GM23338 (cell line): ENCODE measurements at places on chromosomes 16 and 17.

GRCh38 chr16:85200471-85201278 is 88.4 kb upstream of the CIBAR2 start:
- H3K36me3 ChIP-seq, result no peaks in the 10 kb centered on the region
- H3K4me1 ChIP-seq, result peaks cover 12% of the 10 kb centered on the region; the same call in 1 of the 2 replicates

DNA sequence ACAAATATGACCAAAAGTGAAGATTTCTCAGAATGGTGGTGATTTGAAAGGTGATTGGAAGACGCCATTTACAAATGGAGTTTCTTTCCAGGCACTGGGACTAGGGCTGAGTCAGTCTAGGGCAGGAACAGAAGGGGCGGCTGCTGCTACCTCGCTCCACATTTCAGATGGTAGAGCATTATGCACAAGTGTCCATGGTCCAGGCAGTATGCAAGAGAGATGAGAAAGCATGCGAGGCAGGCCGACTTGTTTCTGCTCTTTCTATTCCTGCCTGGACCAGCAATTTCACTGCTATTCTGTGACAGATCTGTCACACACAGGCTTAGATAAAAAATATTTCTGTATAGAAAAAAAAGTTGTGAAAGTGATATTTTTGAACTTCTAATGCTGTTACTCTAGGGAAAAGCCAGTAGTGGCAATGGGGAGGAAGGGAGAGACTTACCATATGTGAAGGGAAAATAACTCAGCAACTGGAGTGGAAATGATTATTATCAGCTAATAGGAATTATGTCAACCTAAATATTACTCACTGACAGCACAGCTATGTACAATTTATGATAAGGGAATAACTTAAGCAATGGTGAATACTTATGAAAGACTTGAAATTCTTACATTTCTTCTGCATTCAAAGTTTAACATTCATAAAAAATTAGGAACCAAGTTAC is 134.7 kb upstream of the NETO2 start:
- no peak overlapping the region for H3K27ac ChIP-seq
- H3K4me3 ChIP-seq, result no peak overlapping the region
- no peak for DNase-seq
- peaks cover 1% of the 10 kb centered on the region; the same call in 1 of the 2 replicates for H3K36me3 ChIP-seq
- H3K27me3 ChIP-seq, result no peaks in the 10 kb centered on the region

- H3K36me3 ChIP-seq, result no peaks in the 10 kb centered on the region
- no peak overlapping the region for H3K27ac ChIP-seq
- H3K4me3 ChIP-seq, result no peak overlapping the region
Measured at GRCh38 chr17:81151278-81151677, 14.0 kb upstream of the PVALEF start.

DNA sequence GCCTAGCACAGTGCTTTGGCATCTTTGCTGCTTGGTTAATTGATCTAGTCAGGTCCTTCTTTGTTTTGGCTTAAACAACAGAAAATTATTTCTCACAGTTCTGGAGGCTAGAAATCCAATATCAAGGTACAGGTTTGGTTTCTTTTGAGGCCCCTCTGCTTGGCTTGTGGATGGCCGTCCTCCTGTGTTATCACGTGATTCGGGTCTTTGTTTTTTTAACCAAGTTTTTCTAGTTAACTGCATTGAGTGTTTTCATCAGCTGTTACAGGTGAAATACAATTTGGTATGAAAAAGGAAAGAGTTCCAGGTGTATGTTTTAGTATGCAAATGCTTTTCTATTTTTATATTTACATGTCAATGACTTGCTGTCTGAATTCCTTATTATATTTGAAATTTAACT is 2.8 kb downstream of the NLK start:
- H3K27ac ChIP-seq, result peak overlapping the region; percentile 28; the same call in 1 of the 2 replicates
- H3K36me3 ChIP-seq, result no peaks in the 10 kb centered on the region
- peaks cover 74% of the 10 kb centered on the region for H3K4me1 ChIP-seq
- H3K4me3 ChIP-seq, result peak overlapping the region; percentile 65
- H3K27me3 ChIP-seq, result no peaks in the 10 kb centered on the region

GRCh38 chr16:89709166-89709565 is 7.7 kb upstream of the SPATA2L start:
- DNase-seq, result peak; percentile 81
- H3K4me3 ChIP-seq, result 0 out of 2 replicates have a peak overlapping the region, but pooled peaks have one; percentile 13
- no peaks in the 10 kb centered on the region; the same call in 1 of the 2 replicates for H3K36me3 ChIP-seq
- H3K27me3 ChIP-seq, result peaks cover 13% of the 10 kb centered on the region; the same call in 1 of the 2 replicates
- H3K27ac ChIP-seq, result no peak overlapping the region
- peaks cover 12% of the 10 kb centered on the region for H3K4me1 ChIP-seq

DNA sequence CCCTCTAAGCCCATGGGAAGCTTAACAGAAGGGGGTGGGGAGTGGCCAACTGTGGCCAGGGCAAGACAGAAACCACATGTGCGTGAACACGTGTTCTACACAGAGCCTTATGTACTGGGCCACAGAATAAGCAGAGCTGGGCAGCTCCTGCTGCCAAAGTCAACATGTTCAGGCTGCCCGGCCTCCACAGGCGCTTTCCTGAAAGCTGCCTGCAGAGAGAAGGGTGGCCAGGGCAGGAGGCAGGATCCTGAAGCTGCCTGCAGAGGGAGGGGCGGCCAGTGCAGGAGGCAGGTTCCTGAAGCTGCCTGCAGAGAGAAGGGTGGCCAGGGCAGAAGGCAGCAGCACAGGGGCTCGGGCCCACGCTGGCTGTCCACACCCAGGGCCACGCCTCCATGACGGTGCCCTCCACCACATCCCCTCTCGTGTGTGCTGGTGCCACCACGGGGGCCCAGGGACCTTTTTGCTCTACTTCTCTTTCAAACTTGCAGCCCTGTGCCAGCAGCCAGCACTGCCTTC is 79.5 kb downstream of the ANKRD11 start:
- peaks cover 73% of the 10 kb centered on the region for H3K4me1 ChIP-seq
- peak overlapping the region; percentile 50; the same call in 1 of the 2 replicates for H3K27ac ChIP-seq
- H3K4me3 ChIP-seq, result no peak overlapping the region
- H3K36me3 ChIP-seq, result no peaks in the 10 kb centered on the region

GRCh38 chr16:11020792-11021551 is 76.6 kb downstream of the CLEC16A start:
- no peaks in the 10 kb centered on the region for H3K4me1 ChIP-seq
- DNase-seq, result no peak
- H3K36me3 ChIP-seq, result no peaks in the 10 kb centered on the region
- no peak overlapping the region for H3K4me3 ChIP-seq
- H3K27ac ChIP-seq, result no peak overlapping the region

DNA sequence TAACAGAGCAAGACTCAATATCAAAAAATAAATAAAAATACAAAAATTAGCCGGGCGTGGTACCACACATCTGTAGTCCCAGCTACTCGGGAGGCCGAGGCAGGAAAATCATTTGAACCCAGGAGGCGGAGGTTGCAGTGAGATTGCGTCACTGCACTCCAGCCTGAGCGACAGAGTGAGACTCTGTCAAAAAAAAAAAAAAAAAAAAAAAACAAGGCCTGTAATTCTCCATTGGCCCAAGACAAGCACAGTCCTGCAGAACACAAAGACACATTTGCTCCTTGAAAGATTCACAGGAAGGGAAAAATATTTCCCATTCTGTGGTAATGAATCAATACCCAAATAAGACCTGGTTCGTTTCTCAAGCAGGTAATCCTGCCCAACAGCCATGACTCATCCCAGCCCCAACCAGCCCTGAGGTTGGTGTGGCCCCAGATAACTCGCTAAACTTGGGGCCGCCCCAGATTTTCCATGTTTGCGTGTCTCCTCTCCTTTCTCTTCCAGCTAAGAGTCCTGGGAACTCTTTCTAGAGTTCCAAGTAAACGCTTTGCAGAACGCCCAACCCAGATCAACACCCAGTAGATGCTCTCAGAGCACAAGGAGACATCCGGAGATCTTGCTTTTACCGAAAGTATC is 40.3 kb upstream of the SNN start:
- no peaks in the 10 kb centered on the region for H3K27me3 ChIP-seq
- no peaks in the 10 kb centered on the region for H3K4me1 ChIP-seq
- DNase-seq, result no peak

- H3K4me3 ChIP-seq, result peak overlapping the region; percentile 55
- H3K36me3 ChIP-seq, result no peaks in the 10 kb centered on the region
- DNase-seq, result no peak
- peaks cover 92% of the 10 kb centered on the region for H3K27me3 ChIP-seq
Measured at GRCh38 chr17:79799538-79800324, 2.9 kb upstream of the CBX8 start.

DNA sequence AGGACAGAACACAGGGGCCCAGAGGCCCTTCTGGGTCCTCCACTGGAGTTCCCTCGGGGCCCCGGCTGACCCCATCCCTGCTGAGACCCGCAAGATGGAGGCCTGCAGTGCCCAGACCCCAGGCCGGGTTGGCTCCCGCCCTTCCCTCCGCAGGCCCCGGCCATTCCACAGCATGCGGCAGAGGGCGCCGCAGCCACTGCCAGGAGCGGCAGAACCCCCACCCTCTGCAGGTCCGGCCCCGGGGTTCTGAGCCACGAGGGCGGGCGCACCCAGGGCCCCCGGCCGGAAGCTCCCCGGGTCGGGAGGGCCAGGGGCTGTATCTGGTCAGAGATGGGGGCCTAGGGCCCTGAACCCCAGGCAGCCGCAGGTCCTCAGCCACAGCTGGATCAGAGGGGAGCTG is 2.4 kb upstream of the PERCC1 start:
- H3K36me3 ChIP-seq, result no peaks in the 10 kb centered on the region
- peak; percentile 81 for DNase-seq
- H3K4me1 ChIP-seq, result no peaks in the 10 kb centered on the region
- H3K4me3 ChIP-seq, result no peak overlapping the region
- H3K27ac ChIP-seq, result no peak overlapping the region

- H3K27ac ChIP-seq, result no peak overlapping the region
- DNase-seq, result no peak
- no peak overlapping the region for H3K4me3 ChIP-seq
- H3K36me3 ChIP-seq, result no peaks in the 10 kb centered on the region
Measured at GRCh38 chr17:50472286-50472685, 3.6 kb upstream of the CHAD start.

DNA sequence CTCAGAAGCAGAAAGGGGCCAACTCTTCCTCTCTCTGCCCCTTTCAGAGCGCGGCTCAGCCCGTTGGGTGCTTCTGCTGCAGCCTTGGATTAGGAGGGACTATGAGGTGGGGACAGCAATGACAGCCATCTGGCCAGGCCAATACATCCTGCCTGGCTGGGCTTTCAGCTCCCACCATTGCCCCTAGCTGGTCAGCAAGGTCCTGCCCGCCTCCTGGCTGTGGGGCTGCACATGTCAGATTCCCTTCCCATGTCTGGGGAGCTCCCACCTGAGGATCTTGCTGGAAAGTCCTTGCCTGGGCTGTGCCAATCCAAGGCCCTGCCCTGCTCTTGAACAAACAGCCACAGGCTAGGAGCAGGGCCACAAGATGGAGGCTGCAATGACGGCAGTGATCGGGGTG is 8.3 kb downstream of the TRIM65 start:
- H3K27ac ChIP-seq, result no peak overlapping the region; the same call in 1 of the 2 replicates
- H3K4me3 ChIP-seq, result no peak overlapping the region
- no peaks in the 10 kb centered on the region for H3K4me1 ChIP-seq
- H3K27me3 ChIP-seq, result no peaks in the 10 kb centered on the region
- no peaks in the 10 kb centered on the region for H3K36me3 ChIP-seq

GRCh38 chr17:56890906-56891674 is 22.8 kb downstream of the TRIM25 start:
- DNase-seq, result no peak
- H3K4me1 ChIP-seq, result peaks cover 11% of the 10 kb centered on the region
- H3K27ac ChIP-seq, result no peak overlapping the region
- no peaks in the 10 kb centered on the region for H3K27me3 ChIP-seq
- H3K4me3 ChIP-seq, result no peak overlapping the region

GRCh38 chr17:51319186-51319585 is 58.8 kb downstream of the UTP18 start:
- H3K27me3 ChIP-seq, result no peaks in the 10 kb centered on the region
- no peaks in the 10 kb centered on the region for H3K4me1 ChIP-seq
- H3K36me3 ChIP-seq, result peaks cover 10% of the 10 kb centered on the region
- H3K27ac ChIP-seq, result no peak overlapping the region

GRCh38 chr17:63996430-63997182 is 1.5 kb upstream of the PRR29 start:
- peaks cover 10% of the 10 kb centered on the region for H3K4me1 ChIP-seq
- H3K36me3 ChIP-seq, result no peaks in the 10 kb centered on the region
- 0 out of 2 replicates have a peak overlapping the region, but pooled peaks have one; percentile 98 for H3K4me3 ChIP-seq
- H3K27ac ChIP-seq, result no peak overlapping the region

GRCh38 chr16:12871784-12872183 is 29.6 kb upstream of the SHISA9 start:
- H3K36me3 ChIP-seq, result no peaks in the 10 kb centered on the region; the same call in 1 of the 2 replicates
- no peak overlapping the region for H3K4me3 ChIP-seq
- H3K27ac ChIP-seq, result no peak overlapping the region
- H3K27me3 ChIP-seq, result no peaks in the 10 kb centered on the region

GRCh38 chr17:63694229-63694949 is 5.5 kb downstream of the LIMD2 start:
- no peak overlapping the region for H3K27ac ChIP-seq
- peaks cover 17% of the 10 kb centered on the region; the same call in 1 of the 2 replicates for H3K4me1 ChIP-seq
- H3K36me3 ChIP-seq, result no peaks in the 10 kb centered on the region
- no peaks in the 10 kb centered on the region for H3K27me3 ChIP-seq

GRCh38 chr17:82799591-82799990 is 40.2 kb downstream of the ZNF750 start:
- no peak overlapping the region for H3K27ac ChIP-seq
- H3K4me3 ChIP-seq, result no peak overlapping the region
- no peaks in the 10 kb centered on the region for H3K4me1 ChIP-seq
- no peaks in the 10 kb centered on the region for H3K27me3 ChIP-seq

DNA sequence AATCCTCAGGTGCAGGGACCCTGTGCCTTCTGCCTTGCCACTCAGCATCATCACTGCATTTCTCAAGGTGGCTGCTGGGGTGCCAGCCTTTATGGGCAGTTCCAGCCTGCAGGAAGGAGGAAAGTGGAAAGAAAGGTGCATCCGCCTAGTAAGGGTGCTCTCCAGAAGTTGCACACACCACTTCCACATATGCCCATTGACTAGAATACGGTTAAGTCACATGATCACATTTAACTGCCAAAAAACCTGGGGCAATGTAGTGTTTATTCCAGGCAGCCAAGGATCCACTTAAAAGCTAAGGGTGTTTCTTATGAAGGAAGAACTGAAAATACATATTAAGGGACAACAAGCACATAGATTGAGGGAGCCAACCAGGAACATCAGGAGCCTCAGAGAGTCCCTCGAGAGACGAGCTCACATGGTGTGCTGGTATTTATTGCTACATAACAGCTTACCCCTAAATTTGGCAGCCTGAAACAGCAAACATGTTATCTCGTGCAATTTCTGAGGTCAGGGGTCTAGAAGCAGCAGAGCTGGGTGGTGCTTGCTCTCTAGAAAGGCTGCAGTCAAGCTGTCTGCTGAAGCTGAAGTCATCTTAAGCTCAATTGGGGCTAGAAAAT is 52.0 kb upstream of the MMP2 start:
- no peaks in the 10 kb centered on the region for H3K27me3 ChIP-seq
- no peaks in the 10 kb centered on the region for H3K4me1 ChIP-seq
- H3K27ac ChIP-seq, result no peak overlapping the region
- no peaks in the 10 kb centered on the region for H3K36me3 ChIP-seq
- no peak overlapping the region for H3K4me3 ChIP-seq
